ENCODE measurements at places on chromosomes 12 and 14.
A peak's percentile ranks its signal among the peaks of the same experiment; 100 is the strongest.

GRCh38 chr12:106773286-106774004 lies 1.0 kb upstream of the RIC8B start:
- DNase-seq = peak; percentile 8

GRCh38 chr12:64459394-64459891 lies 7.5 kb downstream of the TBK1 start:
- DNase-seq = no peak

DNA sequence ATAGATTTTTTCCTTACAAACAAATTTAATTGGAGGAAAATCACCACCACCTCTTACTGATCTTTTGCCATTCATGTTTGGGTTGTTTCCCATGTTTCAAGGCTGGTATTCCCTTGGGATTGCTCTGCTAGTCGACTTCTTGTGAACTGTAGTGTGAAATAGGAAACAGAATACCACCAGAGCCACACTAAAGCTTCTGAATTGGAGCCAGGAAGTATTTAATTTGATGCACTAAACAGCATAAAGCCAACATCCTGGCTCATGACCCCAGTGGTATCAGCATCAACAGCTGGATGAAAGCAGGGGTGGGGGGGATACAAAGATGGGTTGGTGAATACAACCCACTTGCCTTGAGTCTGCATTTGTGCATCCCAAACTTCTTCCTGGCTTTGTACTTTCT lies 127.5 kb downstream of the TBC1D30 start:
- no peak for DNase-seq

DNA sequence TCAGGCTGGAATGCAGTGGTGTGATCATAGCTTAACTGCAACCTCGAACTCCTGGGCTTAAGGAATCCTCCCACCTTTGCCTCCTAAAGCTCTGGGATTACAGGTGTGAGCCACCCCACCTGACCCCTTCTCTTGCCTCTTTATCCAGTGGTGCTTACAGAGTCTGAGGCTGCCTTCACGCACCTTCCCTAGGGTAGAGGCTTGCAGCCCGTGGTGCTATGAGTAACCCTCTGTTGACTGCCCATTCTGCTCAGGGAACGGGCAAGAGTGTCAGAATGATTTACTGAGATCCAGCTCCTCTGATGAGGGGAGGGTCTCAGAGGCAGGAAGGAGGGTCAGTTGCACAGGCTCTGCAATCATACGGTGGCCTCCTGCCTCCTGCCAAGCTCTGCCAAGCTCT lies 125.1 kb upstream of the TBX3 start:
- no peak for DNase-seq

- DNase-seq = no peak
Observed at GRCh38 chr12:8697120-8697475, 693 bp upstream of the RIMKLB start.
